Fibroblast of skin of abdomen (primary cell): ENCODE measurements at places on chromosomes 6 and 20.
A peak's percentile ranks its signal among the peaks of the same experiment; 100 is the strongest.

GRCh38 chr6:26025047-26025893, 62.0 kb upstream of the HFE start:
- peak; percentile 67 for DNase-seq

GRCh38 chr6:13248053-13248452, 80.3 kb downstream of the TBC1D7 start:
- DNase-seq: peak; percentile 80

DNA sequence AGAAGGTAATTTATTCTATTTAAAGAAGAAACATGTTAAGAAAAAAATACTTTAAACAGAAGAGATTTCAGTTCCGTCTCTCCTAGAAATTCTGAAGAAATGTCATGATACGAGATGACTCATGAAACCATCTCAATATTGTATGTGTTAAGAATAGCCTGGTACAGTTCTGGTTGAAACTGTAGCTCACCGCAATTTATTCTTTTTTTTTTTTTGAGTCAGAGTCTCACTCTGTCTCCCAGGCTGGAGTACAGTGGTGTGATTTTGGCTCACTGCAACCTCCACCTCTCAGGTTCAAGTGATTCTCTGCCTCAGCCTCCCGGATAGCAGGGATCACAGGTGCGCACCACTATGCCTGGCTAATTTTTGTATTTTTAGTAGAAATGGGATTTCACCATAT, 103.3 kb downstream of the ARHGAP18 start:
- peak; percentile 18 for DNase-seq

GRCh38 chr6:52965380-52965779, 29.7 kb downstream of the GSTA4 start:
- DNase-seq: no peak

DNA sequence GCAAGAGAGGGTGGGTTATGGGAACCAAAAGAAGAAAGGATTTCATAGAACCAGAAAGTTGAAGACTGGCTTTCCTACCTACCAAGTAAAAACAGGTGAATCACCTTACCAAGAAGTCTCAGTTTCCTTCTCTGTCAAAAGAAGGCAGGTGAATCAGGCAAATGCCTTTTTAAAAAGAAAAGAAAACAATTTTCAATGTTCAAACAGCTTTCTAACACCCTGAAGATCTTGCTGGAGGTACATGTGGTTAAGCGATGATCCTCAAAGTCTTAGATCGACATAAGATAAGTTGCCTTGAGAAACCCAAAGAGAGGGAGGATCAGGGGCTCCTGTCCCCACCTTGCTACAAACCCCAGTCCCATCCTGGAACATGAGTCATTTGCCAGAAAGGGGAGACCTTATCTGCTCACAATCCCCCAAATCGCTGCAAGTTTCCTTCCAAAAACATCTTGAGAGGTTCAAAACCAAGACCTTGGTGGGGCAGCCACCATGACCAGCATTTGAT, 71.6 kb downstream of the NFATC2 start:
- DNase-seq: no peak

- DNase-seq: peak; percentile 94
Observed at GRCh38 chr6:72418495-72418894, 203.4 kb upstream of the KCNQ5 start.

DNA sequence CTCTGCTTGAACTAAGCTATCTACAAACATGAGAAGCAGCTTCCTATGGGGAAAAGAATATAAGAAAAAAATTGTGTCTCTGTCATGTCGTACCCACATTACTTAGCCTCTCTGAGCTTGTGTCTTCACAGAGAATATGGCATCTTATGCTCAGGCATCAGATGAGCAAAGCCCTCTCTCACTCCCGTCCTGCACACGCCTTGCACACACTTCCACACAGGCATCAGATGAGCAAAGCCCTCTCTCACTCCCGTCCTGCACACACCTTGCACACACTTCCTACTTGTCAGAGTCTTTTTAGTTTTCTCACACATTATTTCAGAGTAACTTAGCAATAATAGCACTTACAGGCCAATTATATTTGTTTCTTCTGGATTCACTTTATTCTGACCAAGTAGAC, 79.0 kb upstream of the DUSP22 start:
- no peak for DNase-seq

- peak; percentile 10 for DNase-seq
Observed at GRCh38 chr6:98946879-98947410, 801 bp downstream of the FBXL4 start.

- no peak for DNase-seq
Observed at GRCh38 chr6:2193931-2194330, 51.5 kb downstream of the GMDS start.

GRCh38 chr6:35161776-35162607, 20.9 kb upstream of the TCP11 start:
- no peak for DNase-seq

GRCh38 chr20:973785-974194, 28.3 kb downstream of the RSPO4 start:
- peak; percentile 47 for DNase-seq

- no peak for DNase-seq
Observed at GRCh38 chr20:17928211-17928611, 40.4 kb downstream of the SNX5 start.

DNA sequence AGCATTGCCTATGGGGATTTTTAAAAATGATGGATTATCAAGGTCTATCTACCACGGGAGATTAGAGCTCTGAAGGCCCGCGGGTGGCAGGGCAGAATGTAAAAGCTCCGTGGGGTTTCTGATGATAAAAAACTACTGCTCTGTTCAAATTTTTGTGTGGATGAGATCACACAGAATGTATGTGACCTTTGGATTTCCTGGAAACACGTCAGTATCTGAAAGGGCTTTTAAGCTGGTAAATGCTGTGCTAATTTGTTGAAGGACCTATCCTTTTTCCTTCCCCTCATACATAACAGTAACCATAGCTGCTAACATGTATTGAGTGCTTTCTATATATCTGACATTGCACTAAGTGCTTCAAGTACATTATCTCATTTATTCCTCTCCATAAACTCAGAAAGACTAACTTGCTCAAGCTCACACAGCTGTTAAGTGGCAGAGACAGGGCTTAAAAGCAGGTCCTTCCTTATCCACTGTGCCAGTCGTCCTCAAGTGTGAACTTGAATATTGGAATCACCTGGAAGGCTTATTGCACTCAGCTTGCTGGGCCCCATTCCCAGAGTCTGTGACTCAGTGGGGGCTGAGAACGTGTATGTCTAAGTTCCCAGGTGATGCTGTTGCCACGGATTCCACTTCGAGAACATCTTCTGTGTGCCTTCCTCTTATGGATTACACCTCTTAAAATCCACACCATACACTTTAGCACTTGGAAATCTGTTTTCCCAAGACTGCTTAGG, 1.9 kb upstream of the TMEM242 start:
- DNase-seq: no peak

DNA sequence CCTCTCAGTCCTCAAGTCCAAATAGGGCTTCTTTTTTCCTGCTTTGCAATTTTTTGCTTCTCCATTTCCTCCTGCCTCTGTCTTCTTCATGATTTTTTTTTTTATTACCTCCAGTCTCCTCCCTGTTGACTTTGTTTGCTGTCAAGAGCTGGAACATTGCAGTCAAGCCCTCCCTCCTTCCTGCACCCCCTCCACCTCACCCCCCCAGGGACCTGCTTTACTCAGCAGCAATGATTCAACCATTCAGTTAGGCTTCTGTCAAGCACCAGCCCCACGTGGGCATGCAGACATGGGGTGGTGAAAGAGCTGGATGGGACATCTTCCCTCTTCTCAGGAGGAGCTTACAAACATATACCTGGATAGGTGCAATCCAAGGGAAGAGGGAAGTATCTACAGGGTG, 142.4 kb downstream of the LRFN2 start:
- no peak for DNase-seq

DNA sequence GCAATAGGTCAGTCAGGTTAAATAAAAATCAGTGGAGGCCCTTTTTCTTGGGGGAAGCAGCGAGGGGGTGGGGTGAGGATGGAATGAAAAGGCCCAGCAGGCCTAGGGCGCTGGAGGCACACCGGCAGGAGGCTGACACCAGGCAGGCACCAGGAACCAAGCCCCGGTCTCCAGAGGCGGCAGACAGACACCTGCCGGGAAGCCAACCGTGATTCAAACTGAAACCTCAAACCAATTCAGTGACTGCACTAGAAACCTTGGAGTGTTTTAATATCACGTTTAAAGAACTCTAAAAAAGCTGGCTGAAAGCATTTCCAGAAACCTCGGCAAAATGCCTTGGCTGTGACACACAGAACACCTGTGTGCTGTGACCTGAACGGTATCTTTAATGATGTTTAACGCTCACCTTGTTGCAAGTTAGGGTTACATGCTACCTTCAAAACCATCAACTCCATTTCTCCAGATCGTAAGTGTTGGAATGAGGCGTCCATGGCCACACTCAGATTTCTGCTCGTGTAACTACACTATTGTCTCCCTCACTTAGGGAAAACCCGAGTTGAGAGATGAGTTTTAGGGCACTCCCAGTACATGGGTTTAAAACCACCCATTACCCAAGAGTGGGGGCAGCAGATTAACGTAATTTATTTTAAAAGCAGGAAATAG, 27.2 kb downstream of the DIDO1 start:
- DNase-seq: no peak

DNA sequence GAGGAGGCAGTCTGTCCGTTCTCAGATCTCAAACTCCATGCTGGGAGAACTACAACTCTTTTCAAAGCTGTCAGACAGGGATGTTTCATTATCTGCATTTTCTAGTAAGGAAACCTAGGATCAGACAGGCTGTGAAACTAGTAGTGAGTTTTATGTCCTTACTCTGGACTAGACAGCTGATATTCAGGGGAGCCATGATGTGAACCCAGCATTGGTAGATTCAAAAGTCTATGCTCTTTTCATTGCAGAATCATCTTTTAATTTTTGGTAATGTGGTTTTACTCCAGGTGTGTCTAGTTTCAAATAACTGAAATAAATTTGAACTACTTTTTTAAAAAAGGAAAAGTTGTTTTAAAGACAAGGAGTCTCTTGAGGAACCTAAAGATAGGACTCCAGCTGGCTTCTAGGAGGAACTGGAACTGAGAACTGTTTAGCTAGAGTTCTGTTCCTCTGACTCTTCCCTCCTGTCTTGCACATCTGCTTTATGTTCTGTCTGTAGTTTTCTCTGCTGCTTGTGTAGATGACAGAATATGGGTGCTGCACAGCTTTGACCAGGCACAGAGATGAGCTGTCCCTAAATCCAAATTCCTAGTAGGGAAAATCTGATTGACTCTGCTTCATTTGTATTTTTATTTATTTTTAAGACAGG, 27.8 kb upstream of the RNF144B start:
- DNase-seq: no peak

DNA sequence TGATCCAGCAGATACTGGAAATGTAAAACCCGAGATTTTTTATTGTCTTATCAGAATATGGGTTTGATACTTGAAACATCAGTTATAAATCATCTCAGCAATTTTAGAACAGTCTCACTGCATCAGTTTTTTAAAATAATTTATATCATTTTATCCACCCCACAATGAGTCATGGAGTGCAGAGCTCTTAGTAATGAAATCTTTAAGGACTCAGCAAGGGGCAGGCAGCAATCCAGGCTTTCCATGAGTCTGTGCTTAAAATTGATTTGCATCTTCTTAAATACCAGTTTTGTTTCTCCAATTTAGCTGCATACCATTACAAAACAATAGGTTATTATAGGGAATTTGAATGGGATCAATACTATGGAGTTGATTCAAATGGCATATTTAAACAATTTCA, 832.3 kb downstream of the C6orf118 start:
- peak; percentile 46 for DNase-seq

DNA sequence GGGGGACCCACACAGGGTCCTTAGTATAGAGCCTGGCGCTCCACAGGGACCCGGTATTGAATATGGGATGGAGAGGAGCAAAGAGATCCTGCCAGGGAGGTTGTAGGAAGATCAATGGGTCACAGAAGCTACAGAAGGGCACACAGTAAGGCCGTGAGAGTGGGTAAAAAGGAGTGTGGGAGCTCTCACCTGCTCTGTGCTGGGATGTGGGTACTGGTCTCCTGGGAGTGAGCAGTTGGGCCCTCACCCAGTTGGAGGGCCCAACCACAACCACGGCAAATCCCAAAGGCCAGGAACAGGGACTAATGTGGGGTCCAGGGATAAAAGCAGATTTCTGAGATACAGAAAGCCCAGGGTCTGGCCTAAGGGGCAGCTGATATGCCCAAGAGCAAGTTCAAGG, 73.4 kb upstream of the RNF24 start:
- no peak for DNase-seq

GRCh38 chr20:4370851-4371250, 350.9 kb upstream of the PRND start:
- DNase-seq: no peak

DNA sequence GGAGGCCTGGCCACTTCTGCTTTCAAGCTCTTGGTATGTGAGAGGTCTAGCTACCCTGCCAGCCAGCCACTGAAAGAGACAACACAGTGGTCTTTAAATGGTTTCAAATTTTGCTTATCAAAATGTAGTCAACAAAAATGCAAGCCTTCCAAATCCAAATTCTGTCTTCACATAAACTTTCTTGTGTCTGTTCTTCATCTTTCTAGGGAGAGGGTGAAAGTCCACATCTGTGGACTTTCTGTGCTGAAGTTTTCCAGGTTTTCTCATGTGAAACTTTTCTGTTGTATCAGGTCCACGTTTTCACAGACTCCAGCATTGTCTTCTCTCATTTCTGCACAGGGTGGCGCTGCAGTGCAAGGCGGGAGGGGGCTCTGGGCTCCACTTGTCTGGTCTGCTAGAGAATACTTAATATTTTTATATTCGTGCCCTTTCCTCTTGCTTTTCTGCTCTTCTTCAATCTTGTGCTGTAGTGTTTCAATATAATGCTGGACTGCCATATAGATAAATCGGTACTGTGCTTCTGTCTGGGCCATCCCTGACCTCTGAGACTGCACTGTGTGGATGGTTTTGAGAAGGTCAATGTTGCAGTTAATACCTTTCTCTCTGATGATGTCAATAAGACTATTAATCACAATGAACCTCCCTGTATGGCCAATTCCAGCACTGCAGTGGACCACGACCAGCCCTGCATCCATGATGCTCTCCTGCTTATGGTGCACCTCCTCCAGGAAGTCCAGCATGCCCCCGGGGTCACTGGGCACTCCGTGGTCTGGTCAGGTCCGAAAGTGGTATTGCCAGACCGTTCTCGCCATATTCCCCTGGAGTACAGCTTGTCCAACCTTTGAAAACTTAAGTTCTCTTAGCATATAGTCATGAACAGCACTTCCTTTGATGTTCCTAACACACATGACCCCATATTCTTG, 161.6 kb upstream of the TNFAIP3 start:
- DNase-seq: peak; percentile 53

DNA sequence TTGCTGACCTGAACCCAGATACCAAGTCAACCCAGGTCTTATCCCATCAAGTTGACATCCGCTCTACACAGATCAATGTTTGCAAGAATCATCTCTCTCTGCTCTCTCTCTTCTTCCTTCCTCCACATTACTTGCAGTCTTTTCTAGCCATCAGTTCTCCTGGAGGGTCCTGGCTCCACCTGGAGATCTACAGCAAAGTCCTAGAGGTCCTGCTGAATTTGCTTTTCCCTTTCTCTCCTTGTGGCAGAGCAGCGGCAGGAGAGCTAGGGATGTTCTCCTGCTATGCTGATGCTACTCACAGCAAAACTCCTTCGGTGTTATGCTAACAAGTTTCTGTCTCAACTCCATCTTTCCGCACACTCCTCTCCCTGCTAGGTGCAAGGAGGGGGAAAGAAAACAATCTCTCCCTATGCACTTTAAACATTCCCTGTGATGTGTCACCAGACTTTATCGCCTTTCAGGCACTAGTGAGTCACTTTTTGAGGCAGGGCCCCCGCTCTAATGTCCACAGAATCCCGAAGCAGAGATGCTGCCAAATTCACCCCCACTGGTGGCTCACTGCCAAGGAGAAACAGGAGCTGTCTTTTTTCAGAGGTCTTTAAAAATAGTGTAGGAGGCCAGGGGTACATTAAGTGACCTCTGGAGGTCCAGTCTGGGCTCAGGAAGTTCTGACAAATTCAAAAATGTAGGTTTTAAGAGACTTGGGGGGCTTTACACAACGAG, 62.6 kb downstream of the FAM50B start:
- peak; percentile 94 for DNase-seq

GRCh38 chr6:129026601-129027000, 143.7 kb downstream of the LAMA2 start:
- no peak for DNase-seq
